ENCODE measurements at places on chromosomes 16 and 17.

DNA sequence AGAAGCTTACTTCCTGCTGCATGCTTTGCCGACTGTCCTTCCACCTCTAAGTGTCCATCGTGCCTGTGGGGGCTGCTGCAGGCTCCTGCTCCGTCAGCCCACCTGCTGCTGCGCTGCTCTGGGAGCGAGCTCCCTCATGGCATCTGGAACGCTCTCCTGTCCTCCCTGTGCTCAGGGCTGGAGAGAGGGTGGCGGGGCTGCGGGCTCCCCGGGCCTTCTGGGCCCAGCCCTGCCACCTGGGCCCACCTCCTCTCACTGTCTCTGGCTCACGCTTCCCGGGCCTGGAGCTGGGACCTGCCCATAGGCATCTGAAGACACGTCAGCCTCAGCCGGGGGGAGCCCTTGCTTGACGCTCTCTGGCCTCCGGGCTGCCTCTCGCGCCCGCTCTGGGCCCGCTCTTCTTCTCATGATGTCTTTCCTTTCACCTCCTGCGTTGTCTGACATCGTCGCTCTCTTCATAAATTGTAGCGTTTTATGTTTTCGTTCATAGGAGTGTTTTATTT is 27.0 kb downstream of the NME3 start:
- no peak for DNase-seq

- DNase-seq, result no peak
These were observed 84.5 kb downstream of the ABR start for GRCh38 chr17:1095090-1095852.

DNA sequence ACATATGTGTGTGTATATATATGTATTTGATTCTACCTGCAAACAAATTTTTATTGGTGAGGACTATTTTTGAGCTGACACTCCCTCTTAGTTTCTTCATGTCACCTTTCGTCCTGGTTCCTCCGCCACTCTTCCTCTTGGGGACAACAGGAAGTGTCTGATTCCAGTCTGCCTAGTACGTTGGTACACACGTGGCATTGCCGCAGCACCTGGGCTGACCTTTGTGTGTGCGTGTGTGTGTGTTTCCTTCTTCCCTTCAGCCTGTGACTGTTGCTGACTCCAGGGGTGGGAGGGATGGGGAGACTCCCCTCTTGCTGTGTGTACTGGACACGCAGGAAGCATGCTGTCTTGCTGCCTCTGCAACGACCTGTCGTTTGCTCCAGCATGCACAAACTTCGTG is 29.4 kb upstream of the CACNG5 start:
- no peak for DNase-seq

- DNase-seq, result no peak
These were observed 3.5 kb downstream of the ZNF629 start for GRCh38 chr16:30783280-30784109.

- DNase-seq, result no peak
These were observed 12.3 kb downstream of the SMIM5 start for GRCh38 chr17:75645501-75645888.

Measured in effector CD8-positive, alpha-beta T cell (primary cell).